ENCODE measurements at places on chromosomes 16 and 17.

- DNase-seq = no peak
Measured at GRCh38 chr17:9802294-9802693, 10.9 kb upstream of the DHRS7C start.

GRCh38 chr16:9297437-9298113, 206.1 kb downstream of the HAPSTR1 start:
- no peak for DNase-seq

DNA sequence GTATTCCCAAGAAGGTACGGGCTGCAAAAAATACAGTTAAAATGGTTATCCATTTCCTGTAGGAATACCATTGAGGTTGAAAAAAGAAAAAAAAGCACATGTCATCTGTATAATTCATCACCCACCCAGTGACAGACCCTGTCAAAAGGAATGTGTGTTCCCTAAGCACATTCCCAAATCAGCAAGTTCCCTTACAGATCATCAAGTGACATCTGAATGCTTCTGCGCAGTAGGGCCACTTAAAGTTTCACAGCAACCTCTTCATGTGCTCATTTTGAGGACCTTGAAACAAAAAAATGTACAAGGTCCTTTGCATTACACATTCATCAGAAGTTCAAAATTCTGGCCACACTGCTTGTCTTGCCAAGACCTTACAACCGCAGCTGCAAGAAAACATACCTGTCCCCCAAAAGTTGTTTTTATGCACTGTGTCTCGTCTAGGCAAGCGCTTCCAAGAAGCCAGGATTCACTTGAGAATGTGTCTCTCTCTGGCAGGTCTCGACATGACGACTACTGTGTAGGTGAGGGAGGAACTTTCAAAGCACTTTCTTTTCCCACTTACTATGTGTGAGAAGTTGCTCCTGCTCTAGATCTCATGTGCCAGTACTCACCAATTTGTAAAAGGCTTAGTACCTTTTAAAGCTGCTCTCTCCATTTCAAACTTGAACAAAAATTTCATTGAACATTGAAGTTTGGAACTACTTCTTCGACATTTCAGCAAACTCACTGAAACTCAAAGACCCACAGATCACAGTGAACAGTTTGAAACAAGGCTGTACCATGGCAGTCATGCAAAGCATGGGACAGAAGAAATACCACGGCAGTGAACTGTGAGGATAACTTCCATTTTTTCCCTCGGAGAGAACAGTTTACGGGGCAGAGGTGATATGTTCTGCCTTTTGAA, 4.3 kb upstream of the POLG2 start:
- DNase-seq = no peak

DNA sequence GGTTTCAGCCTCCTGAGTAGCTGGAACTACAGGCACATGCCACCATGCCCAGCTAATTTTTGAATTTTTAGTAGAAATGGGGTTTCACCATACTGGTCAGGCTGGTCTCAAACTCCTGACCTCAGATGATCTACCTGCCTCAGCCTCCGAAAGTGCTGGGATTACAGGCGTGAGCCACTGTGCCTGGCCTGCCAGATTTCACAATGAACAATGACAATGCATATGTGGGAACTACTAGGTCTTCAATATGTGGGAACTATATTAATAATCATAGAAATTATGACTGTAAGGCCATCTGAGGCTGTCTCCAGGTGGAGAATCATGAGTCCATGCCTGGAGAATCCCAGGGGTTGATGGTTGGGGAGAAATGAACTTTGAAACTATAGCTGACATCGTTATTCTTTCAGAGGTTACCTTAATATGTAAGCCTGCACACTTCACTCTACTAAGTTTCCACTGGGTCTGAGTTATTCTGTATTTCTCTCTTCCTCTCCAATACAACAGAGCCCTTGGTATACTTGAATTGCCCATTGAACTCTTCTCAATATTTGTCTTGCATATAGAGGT, 7.2 kb upstream of the DRC7 start:
- DNase-seq = no peak

DNA sequence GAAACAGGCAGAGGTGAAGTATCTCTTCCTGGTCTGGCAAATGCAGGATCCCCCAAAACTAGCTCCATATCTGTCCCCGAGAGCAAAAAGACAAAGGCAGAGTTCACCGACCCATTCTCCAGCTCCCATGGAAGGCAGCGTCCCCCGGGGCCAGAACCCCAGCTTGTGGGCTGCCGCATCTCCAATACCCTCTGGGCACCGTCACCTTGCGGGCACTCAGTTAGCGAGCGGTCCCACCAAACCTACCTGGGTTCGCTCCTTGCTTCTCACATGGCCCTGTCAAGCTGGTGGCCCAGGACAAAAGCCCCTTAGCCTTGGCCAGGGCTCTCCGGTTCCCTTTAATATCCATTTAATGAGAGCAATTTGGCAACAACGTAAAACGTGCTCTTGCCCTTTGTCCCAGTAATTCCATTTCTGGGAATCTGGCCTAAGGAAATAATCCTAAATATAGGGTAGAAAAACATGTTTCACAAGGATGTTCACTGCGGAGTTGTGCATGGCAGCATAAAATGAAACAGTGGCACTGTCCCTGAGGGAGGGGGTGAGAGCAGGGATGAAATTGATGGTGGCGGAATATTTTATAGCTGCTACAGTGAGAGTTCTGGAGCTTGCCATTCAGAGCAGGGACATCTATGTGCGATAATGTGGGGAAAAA, 157.1 kb downstream of the CMIP start:
- no peak for DNase-seq

- DNase-seq = peak; percentile 61
Measured at GRCh38 chr17:78748730-78749317, 33.2 kb downstream of the CYTH1 start.

- DNase-seq = no peak
Measured at GRCh38 chr17:10156948-10157607, 41.3 kb downstream of the GAS7 start.

GRCh38 chr17:6098823-6099180, 28.6 kb downstream of the WSCD1 start:
- no peak for DNase-seq

- DNase-seq = no peak
Measured at GRCh38 chr17:29196769-29197515, 16.7 kb upstream of the MYO18A start.

DNA sequence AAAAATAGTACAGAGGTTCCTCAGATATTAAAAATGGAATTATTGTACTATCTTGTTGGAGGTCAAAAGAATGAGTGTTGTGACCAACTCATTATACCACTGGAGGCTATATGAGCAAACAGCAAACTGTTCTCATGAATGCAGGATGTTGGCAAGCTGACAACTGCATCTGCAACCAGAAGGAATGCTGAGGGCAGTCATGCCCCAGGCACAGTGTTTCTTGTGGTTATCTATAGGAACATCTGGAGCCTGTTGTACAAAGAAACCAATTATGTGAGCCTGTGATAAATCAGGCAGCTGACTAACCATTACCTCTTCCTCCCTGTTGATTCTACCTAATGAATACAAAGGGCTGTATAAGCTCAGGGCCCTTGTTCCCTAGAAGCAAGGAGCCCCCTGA, 2057.1 kb downstream of the TP53TG3F start:
- no peak for DNase-seq

DNA sequence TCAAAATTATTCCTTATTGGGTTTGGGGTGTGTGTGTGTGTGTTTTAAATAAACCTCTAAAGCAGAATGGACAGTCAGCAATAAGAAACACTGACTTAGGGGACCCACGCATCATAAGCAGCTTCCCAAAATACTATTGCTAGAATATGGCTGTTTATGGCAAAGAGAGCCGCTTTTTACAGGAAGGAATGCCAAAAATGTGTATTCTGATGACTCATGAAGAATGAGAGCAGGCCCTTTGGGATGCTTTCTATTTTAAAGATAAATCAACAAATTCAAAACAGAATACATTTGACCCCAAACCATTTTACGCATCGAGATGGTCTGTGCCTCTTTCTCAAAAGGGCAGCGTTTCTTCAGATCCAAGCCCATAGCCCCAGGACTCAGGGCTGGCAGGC, 37.5 kb downstream of the ARHGAP17 start:
- DNase-seq = no peak

DNA sequence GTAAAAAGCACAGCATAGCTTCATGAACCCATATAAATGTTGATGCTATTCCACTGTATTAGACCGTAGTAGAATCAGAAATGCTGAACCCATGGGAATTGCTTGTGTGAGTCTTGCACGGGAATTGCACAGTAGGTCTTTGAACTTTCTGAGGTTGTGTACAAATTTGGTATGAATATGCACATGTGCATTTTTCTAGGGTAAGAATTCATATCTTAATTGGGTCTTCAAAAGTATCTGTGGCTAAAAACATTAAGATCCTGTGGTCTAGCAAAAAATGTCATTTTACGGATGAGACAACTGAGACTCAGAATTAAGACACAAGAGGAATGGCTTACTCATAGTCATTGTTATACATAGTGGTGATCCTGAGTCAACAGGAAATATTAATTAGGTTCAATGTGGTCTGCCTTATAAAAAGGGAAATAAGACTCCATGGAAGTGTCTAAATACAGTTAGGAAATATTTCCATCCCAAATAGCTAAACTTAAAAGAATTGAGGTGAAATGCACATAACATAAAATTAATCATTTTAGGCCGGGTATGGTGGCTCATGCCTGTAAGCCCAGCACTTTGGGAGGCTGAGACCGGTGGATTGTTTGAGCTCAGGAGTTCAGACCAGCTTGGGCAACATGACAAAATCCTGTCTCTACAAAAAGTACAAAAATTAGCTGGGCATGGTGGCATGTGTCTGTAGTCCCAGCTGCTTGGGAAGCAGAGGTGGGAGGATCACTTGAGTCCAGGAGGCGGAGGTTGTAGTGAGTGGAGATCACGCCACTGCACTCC, 22.8 kb downstream of the TAOK1 start:
- no peak for DNase-seq

GRCh38 chr16:27244363-27244755, 24.2 kb downstream of the NSMCE1 start:
- DNase-seq = no peak

- DNase-seq = no peak
Measured at GRCh38 chr16:29916979-29917378, 9.0 kb downstream of the KCTD13 start.

- DNase-seq = no peak
Measured at GRCh38 chr17:39808409-39808997, 55.6 kb downstream of the IKZF3 start.

GRCh38 chr16:54493061-54493460, 206.5 kb upstream of the IRX3 start:
- DNase-seq = no peak

GRCh38 chr17:77959126-77959925, 823 bp downstream of the TNRC6C start:
- DNase-seq = no peak

DNA sequence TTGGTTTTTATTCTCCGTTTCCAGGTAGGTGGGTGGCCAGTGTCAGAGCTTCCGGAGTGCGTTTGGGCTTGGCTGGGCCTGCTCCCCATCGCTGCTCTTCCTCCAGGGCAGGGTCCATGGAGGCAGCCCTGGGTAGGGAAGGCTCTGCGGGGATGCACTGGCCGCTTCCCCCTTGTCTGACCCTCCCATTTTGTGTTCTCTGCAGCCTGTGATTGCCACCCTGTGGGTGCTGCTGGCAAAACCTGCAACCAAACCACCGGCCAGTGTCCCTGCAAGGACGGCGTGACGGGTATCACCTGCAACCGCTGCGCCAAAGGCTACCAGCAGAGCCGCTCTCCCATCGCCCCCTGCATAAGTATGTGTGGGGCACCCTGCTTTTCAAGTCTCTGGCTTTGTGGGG, 158.3 kb downstream of the NTN1 start:
- DNase-seq = no peak

GRCh38 chr17:12415031-12415430, 250.7 kb upstream of the MYOCD start:
- DNase-seq = no peak

GRCh38 chr17:30113213-30113612, 3.4 kb upstream of the NSRP1 start:
- no peak for DNase-seq

- DNase-seq = no peak
Measured at GRCh38 chr17:75853433-75853832, 1.7 kb downstream of the WBP2 start.

DNA sequence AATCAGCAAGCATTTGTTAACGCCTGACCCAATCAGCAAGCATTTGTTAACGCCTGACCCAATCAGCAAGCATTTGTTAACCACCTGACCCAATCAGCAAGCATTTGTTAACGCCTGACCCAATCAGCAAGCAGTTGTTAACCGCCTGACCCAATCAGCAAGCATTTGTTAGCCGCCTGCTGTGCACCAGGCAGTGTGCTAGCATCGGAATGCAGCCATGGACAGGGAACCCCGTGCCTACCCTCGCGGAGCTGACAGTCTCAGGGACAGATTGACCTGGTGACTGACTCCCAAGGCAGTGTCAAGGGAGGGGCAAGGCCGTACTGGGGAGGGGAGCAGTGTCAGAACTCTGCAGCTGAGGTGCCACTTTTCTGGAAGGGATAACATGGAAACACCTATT, 66.9 kb downstream of the ABR start:
- DNase-seq = no peak

DNA sequence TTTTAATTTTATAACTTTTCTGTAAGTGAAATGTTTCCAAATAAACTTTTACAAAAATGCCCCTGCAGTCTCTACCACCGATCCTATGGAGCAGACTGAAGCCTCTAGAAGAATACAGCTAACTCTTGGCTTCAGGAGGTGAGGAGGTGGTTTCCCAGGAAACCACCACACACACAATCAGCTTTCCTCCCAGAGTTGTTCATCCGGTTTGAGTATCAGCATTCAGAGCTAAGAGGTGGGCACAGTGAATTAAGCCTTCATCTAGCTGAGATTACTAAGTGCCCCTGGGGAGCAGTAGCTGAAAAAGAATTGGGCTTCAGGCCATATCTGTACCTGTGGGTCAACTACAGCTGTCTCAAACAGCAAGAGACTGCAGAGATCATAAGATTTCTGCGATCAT, 139.7 kb downstream of the AATF start:
- DNase-seq = no peak

GRCh38 chr17:3318336-3318735, 20.2 kb upstream of the OR3A1 start:
- no peak for DNase-seq

- DNase-seq = no peak
Measured at GRCh38 chr16:51565184-51565583, 414.1 kb upstream of the SALL1 start.

GRCh38 chr17:78180083-78180482, 6.8 kb downstream of the TK1 start:
- DNase-seq = no peak

- no peak for DNase-seq
Measured at GRCh38 chr16:16083421-16084156, 134.2 kb downstream of the ABCC1 start.

GRCh38 chr16:84485255-84486010, 19.0 kb downstream of the MEAK7 start:
- DNase-seq = no peak

Measured in stimulated activated CD8-positive, alpha-beta memory T cell treated with anti-CD3 and anti-CD28 coated beads, Interleukin-12 subunit alpha, Interleukin-12 subunit beta, amount 100 ng/mL, for 1 hour (primary cell).